Stromal cell of bone marrow (primary cell): ENCODE measurements at places on chromosomes 12 and 14.
A peak's percentile ranks its signal among the peaks of the same experiment; 100 is the strongest.

GRCh38 chr12:46934374-46935111 lies 108.7 kb upstream of the SLC38A4 start:
- no peak for DNase-seq

- no peak for DNase-seq
Measured at GRCh38 chr12:2547273-2548044, 247.3 kb upstream of the FKBP4 start.

DNA sequence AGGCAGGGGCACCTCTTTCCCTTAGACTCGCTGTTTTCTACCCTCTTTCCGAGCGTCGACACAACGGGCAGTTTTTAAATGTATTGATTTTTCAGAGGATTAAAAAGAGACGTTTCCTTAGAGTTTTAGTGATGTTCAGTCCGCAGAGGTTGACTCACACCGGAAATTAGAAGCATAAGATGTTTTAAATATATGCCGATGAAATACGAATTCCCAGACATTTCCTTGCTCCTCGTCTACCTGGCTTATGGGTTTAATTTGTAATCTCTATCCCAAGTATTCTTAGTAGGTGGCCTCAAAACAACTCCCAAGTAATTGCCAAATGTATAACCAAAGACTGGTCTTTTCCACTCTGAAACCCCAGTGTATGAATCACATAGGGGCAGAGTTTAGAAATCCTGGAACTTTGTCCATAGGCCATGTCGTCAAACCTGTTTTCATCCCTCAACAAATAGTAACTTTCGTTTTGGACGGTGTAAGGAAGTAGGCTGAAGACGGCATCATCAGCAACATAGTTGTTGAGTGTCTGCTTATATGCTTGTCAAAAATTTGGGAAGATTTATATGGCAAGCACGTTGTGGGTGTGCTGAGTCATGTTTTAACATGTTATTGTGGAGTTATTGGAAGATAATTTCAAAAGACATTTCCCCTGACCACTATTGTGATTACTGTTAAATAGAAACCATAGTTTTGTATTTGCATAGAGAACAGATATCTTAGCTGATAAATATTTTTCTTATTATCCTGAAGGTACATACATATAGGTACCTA lies 824 bp downstream of the TBK1 start:
- peak; percentile 85 for DNase-seq

- no peak for DNase-seq
Measured at GRCh38 chr12:58296863-58297262, 355.5 kb downstream of the ATP23 start.

- DNase-seq: peak; percentile 79
Measured at GRCh38 chr14:94337274-94337673, 14.1 kb upstream of the SERPINA6 start.

GRCh38 chr12:65055859-65056258 lies 65.2 kb downstream of the WIF1 start:
- no peak for DNase-seq
